ENCODE measurements at places on chromosomes 2 and 18.

- peak; percentile 68 for DNase-seq
These were observed 172.6 kb downstream of the TCF4 start for GRCh38 chr18:55415258-55415871.

- no peak for DNase-seq
These were observed 33.1 kb downstream of the SERTAD2 start for GRCh38 chr2:64620661-64621060.

DNA sequence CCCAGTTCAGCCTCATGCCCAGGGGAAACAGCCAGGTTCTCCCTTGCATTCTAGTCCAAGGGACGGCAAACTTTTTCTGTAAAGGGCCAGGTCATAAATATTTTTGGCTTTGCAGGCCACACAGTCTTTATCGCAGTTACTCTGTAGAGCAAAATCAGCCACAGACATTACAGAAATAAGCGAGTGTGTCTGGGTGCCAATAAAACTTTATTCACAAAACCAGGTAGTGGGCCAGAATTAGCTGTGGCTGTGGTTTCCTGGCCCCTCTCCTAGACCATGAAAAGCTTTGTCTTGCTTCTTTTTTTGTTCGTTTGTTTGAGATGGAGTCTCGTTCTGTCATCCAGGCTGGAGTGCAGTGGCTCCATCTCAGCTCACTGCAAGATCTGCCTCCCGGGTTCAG, 80.1 kb downstream of the EIPR1 start:
- no peak for DNase-seq

GRCh38 chr2:35827086-35827485, 528.5 kb upstream of the CRIM1 start:
- DNase-seq: no peak

DNA sequence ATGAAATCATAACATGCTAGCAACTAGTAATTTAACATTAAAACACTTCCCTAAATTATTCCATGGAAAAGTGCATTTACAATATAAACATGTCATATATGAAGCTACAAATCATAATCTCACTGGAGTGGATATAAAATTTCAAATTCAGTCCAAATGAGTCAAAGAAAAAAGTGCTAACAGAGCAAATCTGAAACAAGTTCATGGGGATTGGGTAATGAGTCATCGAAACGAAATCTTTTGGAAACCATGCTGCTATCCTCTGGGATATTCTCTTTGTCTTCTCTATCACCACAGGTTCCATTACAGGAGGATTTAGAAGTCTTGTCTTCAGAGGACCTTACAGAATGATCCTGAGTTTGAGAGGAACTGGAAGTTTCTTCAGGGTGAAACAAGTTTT, 34.1 kb downstream of the STK17B start:
- DNase-seq: no peak

- DNase-seq: no peak
These were observed 40.7 kb upstream of the GALR1 start for GRCh38 chr18:77208964-77209363.

DNA sequence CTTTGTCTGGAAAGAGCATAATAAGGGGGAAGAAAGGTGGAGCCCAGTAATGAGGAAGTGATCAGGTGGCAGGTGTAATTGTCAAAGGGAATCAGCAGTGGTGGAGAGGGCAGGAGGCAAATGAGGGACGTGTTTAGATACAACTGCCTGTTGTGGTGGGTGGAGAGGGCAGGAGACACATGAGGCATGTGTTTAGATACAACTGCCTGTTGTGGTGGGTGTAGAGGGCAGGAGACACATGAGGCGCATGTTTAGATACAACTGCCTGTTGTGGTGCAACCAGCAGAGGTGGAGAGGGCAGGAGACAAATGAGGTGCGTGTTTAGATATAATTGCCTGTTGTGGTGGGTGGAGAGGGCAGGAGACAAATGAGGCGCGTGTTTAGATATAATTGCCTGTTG, 173.1 kb downstream of the ANKRD30B start:
- no peak for DNase-seq

GRCh38 chr2:130263606-130264005, 65.4 kb upstream of the TUBA3E start:
- no peak for DNase-seq

GRCh38 chr2:174634130-174635014, 36.8 kb upstream of the WIPF1 start:
- DNase-seq: peak; percentile 27

- DNase-seq: no peak
These were observed 129.5 kb upstream of the ID2 start for GRCh38 chr2:8552293-8552801.

- no peak for DNase-seq
These were observed 2.8 kb downstream of the CYTIP start for GRCh38 chr2:157441072-157441454.

DNA sequence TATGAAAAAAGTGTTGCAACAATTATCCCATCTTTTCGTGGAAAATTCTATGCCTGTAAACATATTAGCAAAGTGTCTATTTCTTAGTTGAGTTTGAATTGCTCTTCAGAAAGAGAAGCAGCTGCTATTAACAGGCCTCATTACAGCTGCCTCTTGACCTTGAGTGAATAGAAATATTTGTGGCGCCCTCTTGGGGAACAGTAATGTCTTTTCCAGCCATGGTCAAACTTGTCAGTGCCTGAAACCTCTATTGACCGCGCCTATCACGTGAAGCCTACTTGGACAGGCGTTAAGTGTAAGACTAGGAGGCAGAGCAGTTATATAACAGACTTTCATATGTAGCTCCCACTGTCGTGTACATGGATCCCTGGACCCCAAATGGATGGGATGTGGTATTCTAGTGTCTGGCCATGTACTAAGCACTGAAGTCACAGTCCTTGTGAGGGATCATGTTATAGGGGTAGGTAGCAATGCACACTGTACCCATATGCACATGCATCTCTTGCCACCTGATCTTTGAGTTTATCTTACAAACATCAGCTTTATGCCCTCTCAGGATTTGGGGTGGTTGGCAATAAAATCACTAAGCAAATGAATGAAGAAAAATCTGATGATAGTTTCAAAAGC, 245.0 kb downstream of the PTGR3 start:
- DNase-seq: no peak

DNA sequence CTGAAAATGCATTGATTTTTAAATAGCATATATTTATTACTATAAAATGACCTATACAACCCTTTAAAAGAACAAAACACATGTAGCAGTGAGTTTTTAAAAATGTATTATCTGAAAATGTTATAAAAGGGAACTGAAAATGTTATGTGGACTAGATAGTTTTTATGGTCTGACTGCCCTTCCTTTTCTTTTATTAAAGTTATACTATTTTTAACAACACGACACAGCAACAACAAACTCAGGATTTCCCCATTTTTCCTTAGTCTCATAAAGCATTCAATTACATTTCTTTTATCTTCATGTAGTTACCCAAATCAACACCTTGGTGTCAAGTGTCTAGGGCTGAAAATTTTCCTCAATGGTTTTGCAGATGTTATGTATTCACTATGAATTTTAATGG, 132.8 kb upstream of the TMEFF2 start:
- DNase-seq: no peak

GRCh38 chr18:79395761-79396404, at the start of gene NFATC1:
Gene NFATC1 (plus strand): TSS chr18:79395930. CDS start chr18:79396225, 295 bp downstream.
- DNase-seq: peak; percentile 90

DNA sequence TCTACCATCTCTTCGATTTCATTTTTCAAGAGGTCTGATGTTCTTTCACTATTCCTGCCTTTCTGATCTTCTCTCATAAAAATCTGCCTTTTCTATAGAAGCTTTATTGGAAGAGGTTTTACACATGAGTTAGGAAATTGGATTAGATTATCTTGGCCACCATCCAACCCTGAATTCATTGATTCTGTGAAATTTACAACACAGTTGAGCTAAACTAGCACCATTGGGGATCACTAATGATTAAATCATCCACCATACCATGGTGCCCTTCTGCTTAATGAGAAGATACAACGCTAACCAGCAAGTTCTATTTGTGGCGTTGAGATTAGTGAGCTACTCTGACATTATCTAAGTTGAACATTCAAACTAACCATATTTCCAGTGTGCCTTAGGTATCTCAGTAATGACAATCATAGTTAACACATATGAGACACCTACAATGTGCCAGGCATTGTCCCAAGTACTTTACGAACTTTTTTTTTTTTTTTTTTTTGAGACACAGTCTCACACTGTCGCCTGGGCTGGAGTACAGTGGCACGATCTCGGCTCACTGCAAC, 17.3 kb upstream of the LBH start:
- no peak for DNase-seq

DNA sequence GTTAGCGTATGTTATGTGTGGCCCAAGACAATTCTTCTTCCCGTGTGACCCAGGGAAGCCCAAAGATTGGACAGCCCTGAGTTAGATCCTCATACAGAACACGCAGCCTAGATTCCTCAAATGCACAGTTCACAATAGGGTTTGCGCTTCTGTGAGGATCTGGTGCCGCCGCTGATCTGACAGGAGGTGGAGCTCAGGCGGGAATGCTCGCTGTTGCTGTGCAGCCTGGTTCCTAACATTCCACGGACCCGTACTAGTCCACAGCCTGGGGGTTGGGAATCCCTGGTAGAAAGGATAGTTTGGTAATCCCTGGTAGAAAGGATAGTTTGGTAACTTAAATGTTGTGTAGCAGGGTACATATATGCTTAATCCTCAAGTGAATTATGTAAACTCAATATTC, 27.0 kb downstream of the MAPRE3 start:
- no peak for DNase-seq

- DNase-seq: no peak
These were observed 167.4 kb downstream of the SP3 start for GRCh38 chr2:173797586-173798263.

DNA sequence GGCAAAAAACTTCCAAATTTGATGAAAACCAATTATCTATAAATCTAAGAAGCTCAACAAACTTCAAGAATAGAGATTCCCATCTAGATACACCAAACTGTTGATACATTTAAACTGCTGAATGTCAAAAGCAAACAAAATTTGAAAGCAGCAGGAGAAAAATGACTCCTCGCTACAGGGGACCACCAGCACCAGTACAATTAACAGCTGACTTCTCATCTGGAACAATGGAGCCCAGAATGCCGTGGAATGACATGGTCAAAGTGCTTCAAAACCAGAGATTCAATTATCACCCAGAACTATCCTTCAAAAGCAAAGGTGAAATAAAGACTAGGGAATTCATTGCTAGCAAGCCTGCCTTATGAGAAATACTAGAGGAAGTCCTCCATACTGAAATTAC, 11.6 kb downstream of the SRSF7 start:
- no peak for DNase-seq

DNA sequence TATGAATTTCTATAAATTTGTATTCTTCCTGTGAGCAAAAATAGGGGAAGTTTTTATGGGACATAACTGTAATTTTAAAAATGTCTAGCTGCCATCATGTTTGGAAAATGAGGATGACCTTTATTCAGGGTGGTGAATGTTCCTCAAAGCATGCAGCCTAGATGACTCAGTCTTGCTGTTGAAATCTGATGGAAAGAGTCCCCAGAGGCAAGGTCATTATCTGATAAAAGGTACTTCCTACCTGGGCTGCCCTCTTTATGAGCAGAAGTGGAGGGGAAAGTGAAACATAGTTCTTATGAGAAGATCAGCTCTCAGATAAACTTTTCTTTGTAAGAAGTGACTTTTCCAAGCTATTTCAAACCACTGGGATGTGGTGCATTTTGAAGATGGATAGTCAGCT, 1144.7 kb upstream of the PIK3C3 start:
- no peak for DNase-seq

DNA sequence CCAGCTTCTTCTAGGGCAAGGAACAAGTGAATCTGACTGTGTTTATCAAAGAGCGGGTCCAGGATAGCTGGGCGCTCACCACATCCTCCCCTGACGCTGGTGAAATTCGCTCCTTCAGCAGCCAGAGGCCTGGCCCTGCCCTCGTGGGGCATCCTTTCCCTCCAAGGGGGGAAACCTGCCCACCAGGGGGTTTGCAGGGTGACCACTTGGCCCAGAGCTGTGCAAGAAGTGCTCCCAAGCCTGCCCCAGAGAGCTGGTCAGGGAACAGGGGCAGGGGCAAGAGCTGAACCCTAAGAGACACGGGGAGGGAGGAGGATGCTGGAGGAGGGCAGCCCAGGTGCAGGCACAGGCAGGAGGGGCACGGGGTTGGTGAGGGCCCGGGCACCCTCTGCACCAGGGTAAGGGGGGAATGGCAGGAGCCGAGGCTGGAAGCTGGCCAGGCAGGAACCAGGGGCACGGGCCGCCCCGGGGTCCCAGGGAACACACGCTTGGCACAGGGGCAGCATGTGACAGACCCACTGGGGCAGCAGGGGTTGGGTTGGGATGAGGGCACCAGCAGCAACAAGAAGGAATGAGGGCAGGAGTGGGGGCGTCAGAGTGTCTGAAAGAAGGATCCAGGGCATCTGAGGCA, 2.8 kb upstream of the GPR55 start:
- DNase-seq: no peak

- DNase-seq: no peak
These were observed 2.3 kb downstream of the MYO1B start for GRCh38 chr2:191247381-191248057.

GRCh38 chr2:48175254-48175653, 269.0 kb upstream of the FBXO11 start:
- DNase-seq: no peak

DNA sequence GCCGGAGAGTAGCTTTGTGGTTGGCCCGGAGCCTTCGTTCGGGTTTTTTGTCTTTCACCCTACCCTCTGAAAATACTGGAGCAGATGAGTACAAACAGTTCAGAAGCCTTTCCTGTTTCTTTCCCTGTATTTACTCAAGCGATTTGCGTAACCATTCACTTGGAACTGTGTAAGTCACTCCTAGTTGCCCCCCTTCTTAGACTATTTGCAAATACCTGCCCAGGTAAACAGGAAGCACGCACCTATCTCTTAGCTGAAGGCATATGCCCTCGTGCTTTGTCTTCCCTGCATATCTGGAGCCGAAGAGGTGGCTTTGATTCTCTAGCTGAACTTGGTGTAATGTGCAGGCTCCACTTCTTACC, 1.4 kb downstream of the KCNS3 start:
- DNase-seq: no peak

GRCh38 chr2:25582077-25582830, 91.1 kb downstream of the DTNB start:
- DNase-seq: no peak

- no peak for DNase-seq
These were observed 453.4 kb upstream of the SLC14A2 start for GRCh38 chr18:45161850-45162249.

DNA sequence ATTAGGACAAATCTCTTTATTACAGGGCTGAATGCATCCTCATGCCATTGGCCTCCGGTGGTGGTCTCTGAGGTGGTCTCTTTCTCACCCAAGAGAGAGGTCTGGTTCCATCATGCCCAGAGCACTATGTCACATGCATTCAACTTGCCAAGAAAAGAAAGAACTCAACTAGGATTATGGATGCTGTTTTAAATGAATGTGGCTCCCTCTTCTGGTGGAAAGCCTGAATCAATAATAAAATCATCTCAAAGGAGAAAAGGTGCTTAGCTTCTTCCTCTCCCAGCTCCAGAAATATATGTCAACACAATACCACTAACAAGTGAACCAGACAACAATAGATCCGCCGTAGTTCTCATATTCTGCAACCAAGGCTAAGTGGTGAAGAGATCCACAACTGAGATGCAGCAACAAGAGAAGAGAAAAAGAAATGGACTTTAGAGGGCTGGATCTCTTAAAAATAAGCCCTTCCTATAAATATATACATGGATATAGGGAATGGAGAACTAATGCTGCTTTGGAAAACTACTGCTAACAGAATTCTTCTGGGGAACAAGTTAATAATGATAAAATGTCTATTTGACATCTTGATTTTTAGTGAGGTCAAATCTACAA, 396.8 kb downstream of the NCKAP5 start:
- no peak for DNase-seq
